ENCODE measurements at places on chromosomes 6 and 20.

DNA sequence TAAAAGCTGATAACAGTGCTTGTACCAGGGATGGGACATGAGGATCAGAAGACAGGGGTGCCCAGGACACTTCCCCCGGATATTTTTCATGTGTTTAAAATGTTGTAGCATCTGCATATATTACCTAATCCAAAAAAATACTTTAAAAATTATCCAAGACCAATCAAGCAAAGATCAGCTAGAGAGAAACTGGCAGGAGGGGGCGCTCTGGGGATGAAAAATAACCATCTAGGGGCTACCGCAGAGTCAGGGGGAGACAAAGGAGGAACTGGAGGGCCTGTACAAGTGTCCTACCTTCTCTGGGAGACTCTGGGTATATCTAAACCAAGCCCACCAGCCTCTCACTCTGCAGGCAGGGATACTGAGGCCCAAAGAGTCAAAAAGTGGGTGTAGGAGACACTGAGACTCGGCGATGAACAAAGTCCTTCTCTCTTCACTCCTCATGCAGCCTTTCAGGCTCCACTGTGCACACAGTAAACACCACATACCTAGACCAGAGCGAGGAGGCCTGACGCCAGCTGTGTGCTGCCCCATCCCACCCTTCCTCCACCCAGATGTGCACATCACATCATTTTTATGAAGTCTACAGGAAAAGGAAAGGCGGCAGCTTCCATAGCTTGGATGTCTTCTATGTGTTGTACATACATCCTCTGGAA lies 9.8 kb downstream of the RIMS4 start:
- DNase-seq: no peak

DNA sequence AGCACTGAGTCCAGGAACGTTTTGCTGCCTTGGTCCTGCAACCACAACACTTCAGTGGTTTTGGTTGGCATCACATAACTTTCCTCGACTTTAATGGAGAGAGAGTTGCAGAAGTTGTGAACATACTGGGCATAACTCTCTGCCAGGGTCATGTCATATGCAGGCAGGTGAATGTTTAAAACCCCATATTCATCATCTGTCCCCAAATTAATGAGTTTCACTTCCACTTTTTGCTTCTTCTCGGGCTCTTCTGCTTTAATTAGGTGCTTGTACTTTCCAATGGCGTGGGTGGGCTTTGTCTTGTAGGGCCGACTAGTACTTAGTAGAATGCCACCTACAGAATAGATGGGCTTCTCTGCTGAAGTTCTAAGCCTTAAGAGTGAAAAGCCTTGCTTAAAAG lies 45.2 kb upstream of the TFAP2A start:
- DNase-seq: no peak

GRCh38 chr20:23094927-23095326 lies 8.8 kb upstream of the CD93 start:
- DNase-seq: no peak

GRCh38 chr20:53826597-53827291 lies 233.1 kb upstream of the ZNF217 start:
- no peak for DNase-seq

GRCh38 chr6:8337147-8337546 lies 98.2 kb downstream of the SLC35B3 start:
- DNase-seq: no peak

DNA sequence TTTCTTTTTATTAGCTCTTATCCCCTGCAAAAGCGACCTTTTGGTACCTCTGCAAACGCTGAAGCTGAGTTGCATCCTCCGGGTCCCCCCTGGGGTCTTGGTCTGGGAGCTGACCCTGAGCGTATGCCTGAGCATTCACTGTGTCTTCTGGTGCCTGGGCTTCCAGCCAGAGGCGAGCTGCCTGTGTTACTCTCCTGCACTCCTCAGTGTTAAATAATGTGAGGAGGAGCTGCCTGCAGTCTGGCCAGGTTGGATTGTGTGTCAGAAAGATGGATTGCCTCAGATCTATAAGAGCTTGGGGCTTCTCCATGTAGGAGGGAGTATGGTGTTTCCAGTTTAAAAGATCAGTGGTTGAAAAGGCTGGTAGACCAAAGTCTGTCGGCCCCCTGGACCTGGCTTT lies 8.7 kb upstream of the GMPR start:
- DNase-seq: no peak

- no peak for DNase-seq
Observed at GRCh38 chr6:100808638-100809275, 72.4 kb downstream of the ASCC3 start.

Data from NCI-H460 (cell line).